ENCODE measurements at places on chromosomes 7 and 10.
A peak's percentile ranks its signal among the peaks of the same experiment; 100 is the strongest.

DNA sequence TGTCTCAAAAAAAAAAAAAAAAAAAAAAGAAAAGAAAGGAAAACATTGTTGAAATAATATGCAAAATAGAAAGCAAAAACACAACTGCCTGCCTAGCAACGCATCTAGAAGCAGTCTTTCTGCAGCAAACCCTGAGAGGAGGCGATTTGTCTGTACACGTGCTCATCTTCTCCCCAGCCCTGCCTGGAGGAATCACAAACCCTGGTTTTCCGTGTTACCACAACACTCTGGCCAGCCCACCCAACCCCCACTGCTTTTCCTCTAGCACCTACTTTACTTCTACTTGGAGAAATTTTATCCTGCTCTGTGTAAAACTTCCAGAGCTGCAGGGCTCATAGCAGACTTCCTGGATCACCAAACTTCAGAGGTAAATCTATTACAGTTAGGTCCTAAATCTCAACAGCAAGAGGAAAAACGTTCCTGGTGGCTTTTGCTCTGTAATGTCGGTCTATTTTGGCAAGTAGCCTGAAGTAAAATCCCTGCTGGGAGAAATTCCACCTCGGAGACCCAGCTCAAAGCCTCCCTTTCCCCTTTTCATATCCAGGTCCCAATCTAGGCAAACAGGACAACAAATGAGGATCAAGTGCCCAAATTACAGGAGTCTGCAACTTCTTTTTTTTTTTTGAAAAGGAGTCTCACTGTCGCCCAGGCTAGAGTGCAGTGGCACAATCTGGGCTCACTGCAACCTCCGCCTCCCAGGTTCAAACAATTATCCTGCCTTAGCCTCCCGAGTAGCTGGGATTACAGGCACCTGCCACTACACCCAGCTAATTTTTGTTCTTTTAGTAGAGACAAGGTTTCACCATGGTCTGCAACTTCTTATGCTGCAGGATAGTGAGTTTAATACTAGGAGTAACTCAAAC, 91.6 kb downstream of the DNMBP start:
- no peak for DNase-seq

GRCh38 chr10:15106352-15107013, 9.3 kb downstream of the RPP38 start:
- peak; percentile 63 for DNase-seq

DNA sequence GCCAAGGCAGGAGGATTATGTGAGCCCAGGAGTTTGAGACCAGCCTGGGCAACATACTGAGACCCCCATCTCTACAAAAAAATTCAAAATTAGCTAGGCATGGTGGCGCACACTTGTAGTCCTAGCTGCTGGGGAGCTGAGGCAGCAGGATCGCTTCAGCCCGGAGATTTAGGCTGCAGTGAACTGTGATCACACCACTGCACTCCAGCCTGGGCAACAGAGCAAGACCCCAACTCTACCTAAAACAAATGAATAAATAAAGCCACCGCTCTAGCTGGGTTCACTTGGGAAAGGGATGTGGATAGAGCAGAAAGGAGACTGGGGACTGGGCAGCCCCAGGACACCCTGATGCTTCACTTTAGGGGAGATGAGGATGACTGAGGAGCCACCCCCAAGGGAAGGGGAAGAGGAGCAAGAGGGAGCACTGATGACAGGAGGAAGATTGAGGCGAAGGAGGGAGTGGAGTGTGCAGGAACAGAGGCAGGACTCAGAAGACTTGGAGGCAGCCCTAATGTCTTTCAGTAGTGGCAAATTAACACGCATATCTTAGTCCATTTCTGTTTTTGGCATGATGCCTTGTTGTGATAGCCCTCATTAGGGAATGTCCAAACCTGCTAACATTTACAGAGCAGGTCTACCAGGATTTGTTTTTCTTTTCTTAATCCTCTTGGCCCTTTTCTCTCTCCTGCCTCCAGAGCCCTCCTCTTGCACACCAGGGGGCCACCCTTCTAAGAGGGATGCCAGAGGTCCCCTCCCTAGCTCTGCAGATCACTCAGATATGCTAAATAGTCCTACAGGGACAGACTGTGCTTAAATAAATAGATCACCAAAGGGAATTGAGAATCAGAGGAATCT, 88.3 kb downstream of the C10orf105 start:
- DNase-seq, result no peak

DNA sequence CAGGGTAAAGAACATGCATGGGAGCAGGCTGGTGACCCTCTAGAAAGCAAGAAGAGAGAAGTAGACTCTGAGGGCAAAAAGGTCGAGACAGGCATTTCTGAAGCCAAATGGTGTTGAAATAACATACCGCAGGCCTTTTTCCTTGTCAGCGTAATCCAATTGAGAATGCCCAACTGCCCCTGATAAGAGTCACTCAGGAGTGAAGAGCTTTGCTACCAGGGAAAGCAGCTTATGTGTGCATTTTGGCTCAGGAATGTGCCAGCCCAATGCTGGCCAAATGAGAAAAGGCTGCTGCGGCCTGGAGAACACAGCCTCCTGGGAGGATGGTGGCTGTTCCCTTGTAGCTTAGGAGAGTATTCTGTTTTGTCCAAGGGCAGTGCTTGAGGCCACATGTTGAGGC, 61.4 kb upstream of the NFKB2 start:
- no peak for DNase-seq

- DNase-seq, result no peak
These were observed 168.9 kb upstream of the SH2B2 start for GRCh38 chr7:102117743-102118142.

DNA sequence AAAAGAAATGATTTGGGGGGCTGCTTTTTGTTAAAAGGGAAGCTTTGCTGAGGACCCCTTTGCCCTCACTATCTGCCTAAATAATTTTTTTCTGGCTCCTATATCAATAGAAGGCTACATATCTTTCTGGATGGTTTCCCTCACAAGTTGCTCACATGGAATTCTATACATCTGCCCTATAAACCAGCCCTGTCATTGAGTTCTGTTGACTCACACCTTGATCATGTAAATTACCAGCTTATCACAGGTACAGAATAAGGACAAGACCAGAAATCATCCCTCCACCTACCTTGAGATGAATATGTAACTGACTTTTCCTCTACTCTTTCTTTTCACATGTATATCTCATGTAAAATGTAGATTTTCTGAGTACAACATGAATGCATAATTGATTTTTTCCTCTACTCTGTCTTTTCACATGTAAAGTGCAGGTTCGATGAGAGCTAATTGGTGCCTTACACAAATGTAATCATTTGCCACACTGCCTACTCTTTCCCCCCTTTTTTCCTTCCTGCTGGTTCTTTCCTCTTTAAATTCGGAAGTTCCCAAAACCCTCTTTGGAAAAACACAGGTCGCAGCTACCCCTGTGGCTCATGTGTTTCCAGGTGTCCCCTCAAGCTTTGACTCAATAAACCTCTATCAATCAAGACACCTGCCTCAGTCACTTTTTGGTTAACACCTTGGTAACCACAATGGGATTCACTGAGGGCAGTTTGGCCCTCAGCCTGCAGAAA, 12.5 kb downstream of the CYP3A43 start:
- no peak for DNase-seq

- DNase-seq, result no peak
These were observed 28.0 kb upstream of the GSAP start for GRCh38 chr7:77444123-77444522.

Data from CD4-positive, alpha-beta T cell treated with Interleukin-6 at 100 ng/mL for 8 hours (primary cell).